Amniotic epithelial cell (primary cell): ENCODE measurements at places on chromosomes 2 and 18.

DNA sequence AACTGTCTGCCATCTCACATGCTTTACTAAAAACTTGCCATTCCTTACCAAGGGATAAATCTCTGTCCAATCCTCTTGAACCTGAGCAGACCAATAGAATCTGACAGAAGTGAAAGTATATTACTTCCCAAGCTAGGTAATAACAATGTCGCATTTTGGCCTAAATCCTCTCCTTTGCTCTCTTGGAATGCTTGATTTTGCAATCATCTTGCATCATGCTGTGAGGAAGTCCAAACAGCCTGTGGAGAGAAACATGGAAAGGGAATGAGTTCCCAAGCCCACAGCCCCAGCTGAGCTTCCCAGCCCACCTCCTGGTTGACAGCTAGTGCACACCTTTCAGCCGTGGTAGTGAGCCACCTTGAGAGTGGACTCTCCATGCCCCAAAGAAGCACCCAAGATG lies 540.6 kb downstream of the STK39 start:
- peak; percentile 7 for DNase-seq

- DNase-seq, result no peak
Measured at GRCh38 chr2:30717081-30717650, 90.1 kb downstream of the CAPN13 start.

- no peak for DNase-seq
Measured at GRCh38 chr2:222301053-222301795, 2.4 kb upstream of the PAX3 start.

GRCh38 chr18:46256078-46256477 lies 151.9 kb downstream of the HAUS1 start:
- no peak for DNase-seq

DNA sequence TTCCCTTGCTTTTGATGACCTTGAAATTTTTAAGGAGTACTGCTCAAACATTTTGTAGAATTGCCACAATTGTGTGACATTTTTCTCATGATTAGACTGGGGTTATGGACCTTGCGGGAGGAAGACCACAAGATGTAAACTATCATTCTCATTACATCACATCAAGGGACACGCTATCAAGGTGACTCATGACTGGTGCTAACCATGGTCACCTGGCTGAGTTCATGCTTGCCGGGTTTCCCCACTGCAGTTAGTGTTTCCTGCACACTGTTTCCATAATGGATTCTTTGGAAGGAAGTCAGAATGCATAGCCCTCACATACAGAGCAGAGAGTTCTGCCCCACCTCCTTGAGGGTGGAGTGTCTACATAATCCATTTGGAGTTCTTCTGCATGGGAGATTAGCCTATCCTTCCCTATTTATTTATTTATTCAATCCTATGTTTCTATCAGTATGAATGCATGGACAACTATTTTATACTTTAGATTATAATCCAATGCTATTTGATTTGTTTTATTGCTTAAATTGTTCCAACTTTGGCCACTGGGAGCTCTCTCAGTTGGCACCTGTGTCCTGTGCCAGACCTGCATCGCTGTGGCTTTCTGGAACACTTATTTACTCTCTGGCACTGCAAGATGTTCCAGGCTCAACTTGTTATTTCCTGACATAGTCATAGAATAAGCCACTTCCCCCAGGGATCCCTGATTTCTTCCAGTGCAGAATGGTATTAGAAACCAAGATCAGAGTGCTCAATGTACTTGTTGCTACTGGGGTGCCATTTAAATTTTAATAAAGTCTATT lies 6.0 kb downstream of the MC2R start:
- DNase-seq, result no peak

- DNase-seq, result peak; percentile 95
Measured at GRCh38 chr2:48346124-48346536, 183.8 kb upstream of the STON1 start.

DNA sequence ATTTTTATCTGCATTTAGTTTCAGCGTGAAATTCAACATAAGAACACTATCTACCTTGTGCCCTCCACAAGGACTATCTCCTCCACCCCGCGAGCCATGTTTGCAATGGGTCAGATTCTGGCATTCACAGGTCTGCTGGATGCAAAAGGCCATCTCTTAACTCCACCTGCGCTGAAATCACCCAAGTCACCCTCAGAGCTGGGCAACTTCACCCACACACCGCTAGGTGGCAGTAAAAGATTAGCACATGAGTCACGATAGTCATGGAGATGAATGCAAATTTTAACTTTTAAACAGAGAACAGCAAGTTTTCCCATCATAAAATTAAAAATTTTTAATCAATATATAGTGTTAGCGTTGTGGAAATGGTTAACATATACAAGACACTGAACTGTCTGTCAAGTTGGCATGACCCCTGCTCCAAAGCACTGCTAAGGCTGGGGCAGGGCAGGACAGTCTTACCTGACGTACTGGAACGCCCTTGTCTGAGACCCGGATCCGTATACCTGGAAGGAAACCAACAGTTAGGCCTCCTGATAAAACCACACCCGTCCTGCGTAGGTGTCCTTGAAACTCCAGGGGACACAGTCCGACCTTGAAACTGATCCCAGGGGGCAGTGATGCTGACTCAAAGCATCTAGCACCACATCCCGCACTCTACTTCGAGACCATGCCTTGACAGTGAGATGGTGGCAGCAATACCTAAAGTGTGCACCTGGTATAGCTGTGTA lies 89.6 kb downstream of the UXS1 start:
- DNase-seq, result peak; percentile 49

- DNase-seq, result peak; percentile 41
Measured at GRCh38 chr2:187994464-187995331, 297.0 kb upstream of the GULP1 start.

DNA sequence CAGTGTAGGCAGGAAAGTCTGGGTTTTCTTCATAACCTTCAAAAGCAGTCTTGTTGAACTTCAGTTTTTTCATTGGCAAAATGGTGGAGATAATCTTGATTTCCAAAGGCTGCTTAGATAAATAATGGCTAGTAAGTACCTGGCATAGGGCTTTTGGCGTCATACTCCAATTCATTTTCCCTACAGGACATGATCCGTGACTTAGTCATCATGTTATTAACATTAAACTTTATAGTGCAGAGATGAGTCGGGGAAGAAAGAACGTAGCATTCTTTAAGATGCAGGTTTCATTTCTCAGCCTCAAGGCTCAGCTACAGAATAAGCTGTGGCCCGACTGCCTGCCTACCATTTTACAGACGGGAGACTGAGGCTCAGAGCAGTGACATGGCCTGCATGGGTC lies 64.0 kb downstream of the RALBP1 start:
- DNase-seq, result peak; percentile 86

DNA sequence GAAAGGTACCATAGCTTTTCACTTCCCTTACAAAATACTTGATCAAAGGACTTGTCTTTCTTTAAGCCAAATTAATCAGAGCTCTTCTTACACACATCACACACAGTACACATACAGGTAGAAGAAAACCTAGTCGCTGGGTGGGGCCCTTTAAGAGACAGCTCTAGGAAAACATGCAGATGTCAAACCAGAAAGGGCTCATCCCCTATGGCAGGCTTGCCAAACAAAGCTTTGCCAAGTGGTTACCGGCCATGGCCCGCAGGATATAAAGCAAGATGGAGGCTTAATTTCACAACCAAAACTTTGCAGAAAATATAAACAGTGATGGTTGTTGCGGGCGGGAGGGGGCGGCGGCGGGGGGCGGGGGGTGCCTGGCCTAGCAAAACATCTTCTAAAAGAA lies 2156.0 kb upstream of the PIK3C3 start:
- DNase-seq, result peak; percentile 49

GRCh38 chr18:2920027-2920426 lies 73.2 kb downstream of the EMILIN2 start:
- no peak for DNase-seq

DNA sequence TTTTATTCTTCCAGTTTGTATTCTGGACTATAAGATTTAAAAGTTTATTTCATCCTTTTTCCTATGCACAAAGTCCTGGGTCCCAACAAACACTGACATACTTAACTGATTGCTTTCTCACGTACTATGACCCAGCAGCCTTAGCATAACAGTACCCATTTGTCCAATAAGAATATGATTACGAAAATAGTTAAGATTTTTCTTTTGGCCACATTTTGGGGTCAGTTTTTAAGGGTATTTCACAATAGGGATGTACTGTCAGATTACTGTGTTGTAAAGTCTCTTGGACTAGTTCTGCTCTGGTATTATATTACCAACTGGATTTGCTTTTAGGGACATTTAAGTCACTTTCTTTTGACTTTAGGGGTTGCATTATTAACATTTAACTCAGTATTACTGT lies 46.1 kb downstream of the TTC39C start:
- peak; percentile 60 for DNase-seq

GRCh38 chr2:191508738-191509137 lies 169.2 kb upstream of the NABP1 start:
- no peak for DNase-seq

- no peak for DNase-seq
Measured at GRCh38 chr18:30852980-30853379, 189.6 kb downstream of the DSC3 start.

DNA sequence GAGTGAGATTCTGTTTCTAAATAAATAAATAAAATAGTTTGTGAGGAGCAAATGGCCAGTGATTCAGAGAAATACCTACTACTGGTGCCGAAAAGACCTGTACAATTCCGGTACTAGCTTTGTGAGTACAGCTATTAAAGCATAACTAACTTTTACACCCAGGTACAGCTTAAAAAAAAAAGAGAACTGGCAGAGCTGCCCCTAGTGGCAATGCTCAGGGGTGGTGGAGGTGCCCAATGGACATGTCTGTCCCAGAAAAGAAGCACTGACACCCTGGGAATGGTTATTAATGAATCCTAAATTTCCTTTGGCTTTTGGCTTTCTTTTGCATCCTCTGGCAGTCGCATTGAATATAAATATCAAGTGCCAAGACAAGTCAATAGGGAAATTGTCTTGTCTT lies 87.0 kb downstream of the LIPG start:
- DNase-seq, result no peak

DNA sequence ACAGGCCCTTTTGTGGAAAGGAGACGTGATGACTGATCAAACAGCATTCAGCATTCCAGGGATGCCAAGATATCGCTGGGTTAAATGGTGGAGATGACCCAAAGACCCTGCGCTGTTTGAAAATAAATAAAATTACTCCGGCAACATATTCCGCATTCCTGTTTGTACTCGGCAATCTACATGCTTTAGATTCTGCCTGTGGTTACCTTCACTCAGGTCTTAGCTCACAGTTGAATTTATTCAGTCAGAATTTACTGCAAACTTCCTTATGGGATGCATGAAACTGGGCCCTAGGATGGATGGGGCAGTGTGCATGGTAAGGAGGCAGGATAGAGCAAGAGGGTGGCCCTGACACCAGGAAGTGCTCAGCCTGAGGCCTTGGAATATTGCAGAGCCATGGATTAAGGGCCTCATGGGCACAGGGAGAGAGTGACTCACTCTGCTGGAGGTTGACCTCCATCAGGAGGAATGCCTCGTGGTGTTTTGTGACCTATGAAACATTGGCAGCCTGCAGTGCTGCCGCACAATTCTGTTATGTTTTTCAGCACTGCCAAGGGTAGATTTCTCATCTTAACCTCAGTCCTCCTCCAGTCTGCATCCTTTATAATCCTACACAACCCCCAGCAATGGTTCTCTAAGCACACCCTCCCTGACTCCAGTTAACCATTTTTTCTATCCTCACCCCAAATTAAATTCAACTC lies 321.4 kb downstream of the IRS1 start:
- peak; percentile 98 for DNase-seq

GRCh38 chr2:173830170-173830569 lies 135.0 kb downstream of the SP3 start:
- DNase-seq, result no peak

DNA sequence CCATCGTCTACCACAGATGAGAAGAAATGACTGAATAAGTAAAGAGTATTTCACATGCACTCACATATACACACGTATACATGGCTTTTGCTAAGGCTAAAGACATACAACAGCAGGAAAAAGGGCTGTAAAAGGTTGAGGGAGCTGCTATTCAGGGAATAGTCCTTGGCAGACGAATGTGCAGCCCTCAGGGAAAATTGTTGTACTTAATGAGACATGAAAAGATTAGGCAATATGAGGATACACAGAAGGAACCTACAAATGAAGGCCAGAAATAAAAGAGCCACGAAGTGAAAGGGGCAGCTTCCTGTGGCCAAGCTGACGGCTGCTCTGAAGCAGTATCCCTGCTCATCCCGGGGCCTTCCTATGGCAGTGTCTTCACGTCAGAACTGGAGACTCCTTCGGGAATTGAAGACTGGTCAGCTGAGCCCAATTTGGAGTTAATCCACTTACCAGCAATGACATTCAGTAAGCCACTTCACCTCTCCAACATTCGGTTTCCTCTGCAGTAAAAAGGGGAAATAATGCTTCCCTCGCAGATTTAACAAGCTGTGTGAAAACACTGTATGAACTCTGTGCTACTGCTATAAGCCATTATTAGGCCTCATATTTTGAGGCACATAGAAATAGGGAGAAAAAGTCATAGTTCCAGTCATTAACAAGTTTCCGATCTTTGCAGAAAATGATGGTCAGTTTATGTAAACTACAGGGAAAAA lies 221.8 kb downstream of the STK39 start:
- no peak for DNase-seq

GRCh38 chr18:3132700-3133099 lies 87.1 kb downstream of the MYOM1 start:
- DNase-seq, result no peak

GRCh38 chr2:198498516-198498915 lies 694.1 kb downstream of the PLCL1 start:
- DNase-seq, result no peak

GRCh38 chr2:143732076-143732475 lies 602.9 kb downstream of the ARHGAP15 start:
- DNase-seq, result peak; percentile 53

DNA sequence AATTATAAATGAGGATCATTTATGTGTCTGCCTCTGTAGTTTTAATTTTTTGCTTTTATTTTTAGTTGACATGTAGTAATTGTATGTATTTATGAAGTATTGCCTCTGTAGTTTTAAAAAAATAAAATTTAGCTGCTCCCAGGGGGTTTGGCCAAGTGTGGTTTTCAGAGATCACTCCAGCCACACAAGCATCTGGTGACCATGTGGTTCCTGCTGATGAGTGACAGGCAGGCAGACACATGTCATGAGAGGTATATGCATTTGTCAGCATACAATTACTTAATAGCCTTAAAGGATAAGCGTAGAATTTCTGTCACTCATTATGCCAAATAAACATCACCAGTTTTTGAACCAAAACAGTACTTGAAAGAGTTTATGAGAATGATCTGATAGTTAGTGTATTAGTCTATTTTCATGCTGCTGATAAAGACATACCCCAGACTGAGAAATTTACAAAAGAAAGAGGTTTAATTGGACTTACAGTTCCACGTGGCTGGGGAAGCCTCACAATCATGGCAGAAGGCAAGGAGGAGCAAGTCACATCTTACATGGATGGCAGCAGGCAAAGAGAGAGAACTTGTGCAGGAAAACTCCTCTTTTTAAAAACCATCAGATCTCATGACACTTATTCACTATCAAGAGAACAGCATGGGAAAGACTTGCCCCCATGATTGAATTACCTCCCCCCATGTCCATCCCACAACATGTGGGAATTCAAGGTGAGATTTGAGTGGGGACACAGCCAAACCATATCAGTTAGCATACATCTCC lies 29.6 kb downstream of the MREG start:
- DNase-seq, result no peak
